Activated T-cell treated with anti-CD3 and anti-CD28 coated beads, Interleukin-2, amount 50 U/mL, for 4 hours (primary cell): ENCODE measurements at places on chromosomes 12 and 14. TPM values are rescaled to one million over a fixed set of nuclear protein-coding genes. Genes with fewer than 3 reads are reported as not detected.

The TMEM121 gene
- 19.5 TPM for total RNA-seq

- peak; percentile 20 for DNase-seq
Observed at GRCh38 chr12:112419297-112420133, 768 bp downstream of the PTPN11 start.

The NELL2 gene
- 32.0 TPM for total RNA-seq

The KRT86 gene
- not detected for total RNA-seq

DNA sequence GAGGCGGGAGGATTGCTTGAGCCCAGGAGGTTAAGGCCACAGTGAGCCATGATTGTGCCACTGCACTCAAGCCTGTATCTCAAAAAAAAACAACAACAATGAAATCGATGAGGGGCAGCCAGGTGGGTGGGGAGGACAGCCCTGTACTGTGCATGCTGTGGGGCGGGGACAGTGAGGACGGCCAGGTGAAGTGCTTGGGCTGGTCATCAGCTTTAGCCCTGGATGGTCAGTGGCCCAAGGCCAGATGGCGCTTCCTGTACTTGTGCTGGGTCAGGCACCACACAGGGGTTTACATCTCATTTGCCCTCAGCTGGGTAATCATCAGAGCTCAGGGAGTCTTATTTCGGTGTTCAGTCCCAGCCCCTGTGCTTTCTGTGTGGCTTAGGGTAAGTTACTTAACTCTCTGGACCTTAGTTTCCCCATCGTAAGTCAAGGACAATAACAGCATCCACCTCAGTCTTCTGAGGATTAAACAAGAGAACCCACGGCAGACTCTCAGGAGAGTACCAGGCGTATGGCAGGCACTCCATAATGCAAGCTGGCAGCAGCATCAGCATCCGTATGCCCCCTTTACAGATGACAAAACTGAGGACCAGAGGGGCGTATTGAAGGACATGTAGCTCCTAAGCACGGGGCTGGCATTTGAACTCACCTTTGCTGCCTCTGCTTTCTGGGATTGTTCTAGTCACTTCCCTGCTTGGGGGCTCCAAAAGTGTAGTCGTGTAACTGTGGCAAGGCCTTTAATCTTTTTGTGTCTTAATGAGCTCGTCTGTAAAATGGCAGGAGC, 71.9 kb downstream of the SLC25A47 start:
- no peak for DNase-seq

DNA sequence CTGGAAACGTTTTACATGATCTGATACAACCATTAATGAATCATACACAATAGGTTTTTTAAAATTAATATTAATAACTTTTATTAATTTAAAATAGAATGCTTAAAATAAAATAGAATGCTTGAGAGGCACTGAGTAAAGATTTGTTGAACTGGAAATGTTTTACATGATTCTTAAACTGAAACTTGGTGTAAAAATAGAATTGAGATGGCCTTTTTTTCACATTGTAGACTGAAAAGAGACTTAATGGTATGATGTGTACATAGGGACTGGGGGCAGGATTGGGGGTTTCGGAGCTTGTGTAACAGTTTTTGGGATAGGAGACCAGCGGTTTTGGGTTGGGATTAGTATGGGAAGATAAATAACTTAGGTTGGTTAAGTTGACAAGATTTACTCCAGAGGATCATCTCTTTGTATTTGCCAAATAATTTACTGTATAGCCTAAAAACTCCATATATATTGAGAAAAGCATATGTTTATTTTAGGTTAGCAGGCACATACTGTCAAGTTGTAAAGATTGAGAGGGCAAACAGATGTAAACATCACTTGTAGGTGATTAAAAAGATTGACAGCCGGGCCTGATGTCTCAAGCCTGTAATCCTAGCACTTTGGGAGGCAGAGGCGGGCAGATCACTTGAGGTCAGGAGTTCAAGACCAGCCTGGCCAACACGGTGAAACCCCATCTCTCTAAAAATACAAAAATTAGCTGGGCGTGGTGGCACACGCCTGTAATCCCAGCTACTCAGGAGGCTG, 2.0 kb upstream of the ZNF410 start:
- DNase-seq, result no peak

The LRP1-AS gene
- not detected for total RNA-seq

The ASCL1 gene
- not detected for total RNA-seq

- DNase-seq, result no peak
Observed at GRCh38 chr14:36655571-36655962, 6.1 kb upstream of the PAX9 start.

DNA sequence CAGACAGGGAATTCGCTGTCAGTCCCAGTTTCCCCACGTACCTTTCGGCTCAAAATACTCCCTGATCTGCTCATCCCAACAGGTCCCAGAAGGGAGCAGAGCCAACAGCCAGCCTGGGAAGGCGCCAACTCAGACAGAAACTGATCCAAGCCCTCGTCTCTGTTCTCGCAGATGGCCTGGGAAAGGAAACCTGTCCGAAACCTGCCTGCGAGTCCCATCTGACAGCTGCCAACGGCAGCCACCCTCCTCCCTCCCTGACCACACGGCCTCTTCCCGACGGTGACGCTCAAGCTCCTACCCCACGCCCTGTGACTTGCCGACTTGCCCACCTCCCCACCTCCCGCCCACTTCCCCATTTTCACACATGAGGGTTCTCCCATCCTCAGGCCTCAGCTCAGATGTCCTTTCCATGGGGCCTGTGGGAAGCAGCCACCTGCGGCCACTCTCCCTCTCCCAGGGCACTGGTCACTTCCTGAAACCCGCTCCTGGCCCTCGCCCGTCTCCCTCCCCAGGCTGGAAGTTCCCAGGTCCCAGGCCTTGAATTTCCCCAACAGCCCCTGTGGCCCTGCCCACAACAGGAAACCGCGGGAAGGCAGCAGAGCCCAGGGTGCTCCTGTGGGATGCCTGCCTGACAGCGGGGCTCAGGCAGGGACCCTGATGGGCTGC, 60.9 kb upstream of the FBRSL1 start:
- DNase-seq, result no peak

The ERG28 gene
- total RNA-seq, result 15.9 TPM

The KRT73 gene
- total RNA-seq, result 0.22 TPM

The PKP2 gene
- total RNA-seq, result 0.24 TPM

DNA sequence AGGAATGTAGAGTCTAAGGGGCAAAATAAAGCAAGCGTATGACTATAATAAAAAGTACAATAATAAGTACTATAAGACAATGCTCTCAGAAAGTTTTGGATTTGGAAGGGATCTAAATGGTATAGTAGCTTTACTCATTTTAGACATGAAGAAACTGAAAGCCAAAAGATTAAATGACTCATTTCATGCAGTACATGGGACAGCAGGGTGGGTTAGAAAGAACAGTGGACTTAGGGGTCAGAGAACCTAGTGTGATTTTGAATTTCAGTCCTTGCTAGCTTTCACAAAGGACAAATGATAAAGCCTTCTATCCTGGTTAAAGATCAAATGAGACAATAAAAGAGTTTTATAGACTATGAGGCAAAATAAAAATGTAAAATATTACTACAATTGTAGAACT, 6.8 kb upstream of the LEMD3 start:
- no peak for DNase-seq

The GEMIN2 gene
- 21.1 TPM for total RNA-seq
